ENCODE measurements at places on chromosomes 3 and 15. TPM values are rescaled to one million over a fixed set of nuclear protein-coding genes. Genes with fewer than 3 reads are reported as not detected.

Gene GPR62
- total RNA-seq, result not detected

Gene TGM5
- 0.22 TPM for total RNA-seq

Gene NRG4
- not detected for total RNA-seq

Gene CPEB1
- 1.6 TPM for total RNA-seq

Gene GPD1L
- total RNA-seq, result 10.2 TPM

Gene APOD
- not detected for total RNA-seq

Gene TNNC1
- total RNA-seq, result 5.9 TPM

Gene COLQ
- total RNA-seq, result 2.9 TPM

Gene SEC61A1
- total RNA-seq, result 107 TPM

Gene SPSB4
- total RNA-seq, result not detected

Gene FBXW12
- not detected for total RNA-seq

Gene MYL3
- total RNA-seq, result not detected

Gene SPINK8
- not detected for total RNA-seq

Gene MAGEF1
- total RNA-seq, result 19.3 TPM

Gene CHRD
- total RNA-seq, result not detected
